ENCODE measurements at places on chromosomes 3 and 15.

GRCh38 chr3:177449360-177450006 lies 252.2 kb upstream of the TBL1XR1 start:
- DNase-seq: no peak

DNA sequence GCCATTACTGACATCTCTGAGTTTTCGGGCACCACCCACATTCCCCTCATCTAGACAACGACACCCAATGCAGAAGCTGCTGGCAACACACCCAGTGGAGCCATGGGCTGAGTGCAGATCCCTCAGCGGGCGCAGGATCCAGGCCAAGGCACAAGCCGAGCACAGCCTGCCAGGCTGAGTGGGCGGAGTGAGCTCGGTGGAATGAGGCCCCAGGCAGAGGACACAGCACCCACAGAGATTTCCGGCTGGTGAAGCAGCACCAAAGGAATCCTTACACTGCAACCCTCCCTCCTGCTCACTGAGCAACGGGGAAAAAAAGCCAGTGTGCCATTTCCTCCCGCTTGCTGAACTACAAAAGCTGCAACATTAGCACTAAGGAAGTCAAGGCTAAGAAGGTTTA lies 34.3 kb downstream of the ZMAT3 start:
- peak; percentile 28 for DNase-seq

DNA sequence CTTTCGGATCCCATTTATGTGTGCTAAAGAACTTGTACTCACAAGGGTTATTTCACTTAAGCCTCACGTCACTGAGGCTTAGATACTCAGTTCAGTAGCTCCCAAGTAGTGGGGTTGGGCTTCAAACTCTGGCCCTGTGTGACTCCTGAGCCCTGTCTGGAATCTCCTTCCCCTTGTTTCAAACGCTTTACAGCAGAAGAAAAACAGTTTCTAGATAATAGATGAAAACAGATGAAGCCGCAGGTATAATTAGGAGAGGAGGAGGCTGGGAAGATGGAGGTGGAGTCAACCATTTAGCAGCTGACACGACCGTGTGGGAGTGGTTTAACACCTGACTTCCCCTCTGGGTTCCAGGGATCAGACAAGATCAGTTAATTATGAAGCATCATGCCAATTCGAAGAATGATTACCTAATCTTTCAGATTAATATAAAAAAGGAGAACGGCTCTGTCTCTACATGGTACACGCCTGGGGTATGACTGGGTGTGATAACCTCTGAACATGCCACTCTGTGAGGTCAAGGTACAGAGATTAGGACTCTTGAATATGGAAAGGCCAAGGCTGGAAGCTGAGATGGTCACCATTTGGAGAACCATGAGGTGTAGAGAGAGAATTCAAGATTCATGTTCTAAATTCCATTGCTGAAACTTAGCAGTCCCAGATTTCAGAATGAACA lies 31.1 kb downstream of the TPM1 start:
- no peak for DNase-seq

GRCh38 chr3:16072420-16073110 lies 101.9 kb upstream of the GALNT15 start:
- DNase-seq: no peak

GRCh38 chr3:72335458-72336095 lies 512.7 kb downstream of the SHQ1 start:
- no peak for DNase-seq

- DNase-seq: no peak
These were observed 1.5 kb downstream of the C3orf70 start for GRCh38 chr3:185151101-185151963.

GRCh38 chr15:89823836-89824606 lies 9.4 kb upstream of the ANPEP start:
- DNase-seq: no peak

DNA sequence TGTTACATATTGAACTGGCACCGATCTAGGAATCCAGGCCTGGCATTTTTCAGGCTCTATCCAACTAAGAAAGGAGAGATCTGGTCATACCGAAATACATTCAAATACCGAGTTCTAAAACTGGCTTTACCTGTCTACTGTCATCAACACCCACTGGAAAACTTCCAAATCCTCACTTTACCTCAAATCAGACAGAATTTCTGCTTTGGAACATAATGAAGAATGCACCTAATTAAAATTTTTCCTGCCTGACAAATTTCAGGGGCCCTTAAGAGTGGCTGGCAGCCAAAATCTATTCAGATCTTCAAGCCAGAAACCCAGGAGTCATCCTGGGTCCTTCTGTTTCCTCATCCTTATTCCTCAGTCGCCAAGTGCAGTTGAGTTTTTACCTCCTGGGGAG lies 198.6 kb upstream of the FEZF2 start:
- DNase-seq: no peak

All from transverse colon (tissue), 4 donors.